ENCODE measurements at places on chromosomes 4 and X. TPM values are rescaled to one million over a fixed set of nuclear protein-coding genes. Genes with fewer than 3 reads are reported as not detected.

- no peak for DNase-seq
Observed at GRCh38 chr4:87151730-87152129, 68.7 kb downstream of the KLHL8 start.

Gene RLIM
- 20.1 TPM for polyA plus RNA-seq

Gene TSPAN6
- polyA plus RNA-seq = 115 TPM

DNA sequence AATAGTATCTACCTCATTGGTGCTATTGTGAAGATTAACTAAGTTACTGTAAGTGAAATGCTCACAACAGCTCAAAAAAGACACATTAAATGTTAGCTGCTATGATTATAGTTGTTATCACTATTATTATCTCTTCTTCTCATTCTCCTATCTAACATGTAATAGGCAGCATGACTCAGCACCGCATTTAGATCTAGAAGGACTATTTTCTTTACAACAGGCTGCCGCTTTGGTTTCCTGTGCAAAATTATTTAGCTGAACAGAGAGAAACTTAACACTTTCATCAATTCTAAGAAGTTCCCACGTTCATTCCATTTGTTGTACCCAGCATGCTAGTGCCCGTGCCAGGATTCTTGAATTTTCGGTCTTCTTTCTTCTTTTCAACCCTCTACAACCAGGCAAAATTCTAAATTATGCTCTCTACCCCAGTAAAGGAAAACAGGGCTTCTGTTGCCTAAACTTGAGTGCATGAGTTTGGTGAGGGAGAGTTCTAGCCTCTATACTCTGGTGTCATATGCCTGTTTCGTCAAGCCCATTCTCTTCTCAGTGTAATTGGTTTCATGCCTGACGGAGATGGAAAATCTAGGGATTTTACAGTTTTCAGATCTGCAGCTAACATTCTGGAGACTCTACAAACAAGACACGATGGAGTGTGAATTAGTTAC lies 378.9 kb downstream of the PPP1R2C start:
- DNase-seq = no peak

Gene SLC25A5
- 559 TPM for polyA plus RNA-seq

DNA sequence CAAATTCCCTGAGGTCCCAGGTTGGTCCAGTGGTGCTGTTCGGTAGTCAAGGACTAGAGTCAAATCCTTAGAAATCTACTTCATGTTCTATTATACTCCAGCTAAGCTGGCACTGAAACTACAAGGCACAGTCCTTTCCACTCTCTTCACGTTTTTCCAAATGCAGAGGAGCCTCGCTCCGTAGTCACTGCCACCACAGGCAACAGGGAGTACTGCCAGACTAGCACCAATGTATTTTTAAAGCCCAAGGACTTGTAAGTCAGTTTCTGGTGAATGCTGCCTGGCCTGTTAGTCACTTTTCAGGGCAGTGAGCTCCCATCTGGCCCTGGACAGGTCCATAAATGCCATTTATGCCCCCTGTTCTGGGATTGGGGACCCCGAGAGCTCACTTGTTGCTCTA lies 323.5 kb downstream of the FAM47A start:
- no peak for DNase-seq

Gene TEX13C
- polyA plus RNA-seq = not detected

DNA sequence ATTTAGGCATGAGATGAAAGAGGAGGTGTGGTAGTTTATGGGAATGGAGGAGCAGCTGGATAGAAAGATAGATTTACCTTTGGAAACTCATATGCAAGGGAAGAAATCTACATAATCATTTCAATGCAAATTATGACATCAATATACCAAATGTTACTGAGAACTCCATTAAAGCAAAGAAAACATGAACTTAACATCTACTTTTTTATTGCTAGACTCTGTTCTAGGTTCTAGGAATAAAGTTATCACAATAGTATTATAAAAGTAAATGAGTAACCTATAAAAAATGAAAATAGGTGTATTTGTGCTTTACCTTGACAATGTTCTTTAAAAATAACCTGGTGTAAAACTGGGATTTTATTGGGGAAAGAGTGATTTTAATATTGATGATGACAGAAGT lies 221.6 kb upstream of the SLIT2 start:
- DNase-seq = no peak

Gene LINC00632
- polyA plus RNA-seq = 4.5 TPM

Gene UGT2B15
- 29.6 TPM for polyA plus RNA-seq

GRCh38 chr4:158190718-158191117 lies 17.9 kb upstream of the GASK1B start:
- DNase-seq = no peak

Gene PAGE1
- polyA plus RNA-seq = not detected

Gene GAGE2A
- not detected for polyA plus RNA-seq

Gene SMIM9
- not detected for polyA plus RNA-seq

GRCh38 chrX:148661035-148661434 lies 160.6 kb downstream of the AFF2 start:
- DNase-seq = no peak

GRCh38 chr4:107034996-107035818 lies 906 bp downstream of the DKK2 start:
- peak; percentile 2 for DNase-seq

DNA sequence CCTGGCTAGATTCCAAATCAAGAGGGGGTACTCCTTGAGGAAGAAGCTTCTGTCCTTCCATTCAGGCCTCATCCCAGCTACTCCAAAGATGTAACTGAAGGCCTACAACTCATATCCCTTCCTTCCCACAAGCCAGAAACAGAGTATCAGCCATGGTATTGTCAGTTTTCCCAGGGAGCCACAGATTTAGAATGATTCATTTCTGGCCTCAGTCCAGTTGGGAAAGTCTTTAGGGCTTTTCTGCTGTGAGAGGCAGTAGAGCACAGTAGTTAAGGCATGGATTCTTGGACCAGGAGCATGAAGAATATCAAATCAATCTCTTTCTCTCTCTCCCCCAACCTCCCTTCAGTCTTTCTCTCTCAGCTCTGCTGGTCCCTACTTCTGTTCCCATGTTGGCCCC lies 505.0 kb downstream of the BCOR start:
- no peak for DNase-seq

- DNase-seq = no peak
Observed at GRCh38 chr4:26197018-26197779, 123.6 kb upstream of the RBPJ start.

DNA sequence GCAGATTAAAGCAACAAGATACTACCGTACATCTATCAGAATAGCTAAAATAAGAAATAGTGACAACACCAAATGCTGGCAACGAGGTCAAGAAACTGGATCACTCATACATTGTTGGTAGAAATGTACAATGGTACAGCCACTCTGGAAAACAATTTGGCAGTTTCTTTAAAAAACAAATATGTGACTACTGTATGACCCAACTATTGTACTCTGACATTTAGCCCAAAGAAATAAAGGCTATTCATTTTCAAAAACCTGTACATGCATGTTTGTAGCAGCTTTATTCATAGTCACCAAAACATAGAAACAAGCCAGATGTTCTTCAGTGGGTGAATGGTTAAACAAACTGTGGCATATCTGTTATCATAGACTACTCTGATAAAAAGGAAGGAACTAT lies 8.2 kb downstream of the CLCN3 start:
- no peak for DNase-seq

Gene KDR
- 14.5 TPM for polyA plus RNA-seq

Gene NPY1R
- polyA plus RNA-seq = 4.4 TPM

DNA sequence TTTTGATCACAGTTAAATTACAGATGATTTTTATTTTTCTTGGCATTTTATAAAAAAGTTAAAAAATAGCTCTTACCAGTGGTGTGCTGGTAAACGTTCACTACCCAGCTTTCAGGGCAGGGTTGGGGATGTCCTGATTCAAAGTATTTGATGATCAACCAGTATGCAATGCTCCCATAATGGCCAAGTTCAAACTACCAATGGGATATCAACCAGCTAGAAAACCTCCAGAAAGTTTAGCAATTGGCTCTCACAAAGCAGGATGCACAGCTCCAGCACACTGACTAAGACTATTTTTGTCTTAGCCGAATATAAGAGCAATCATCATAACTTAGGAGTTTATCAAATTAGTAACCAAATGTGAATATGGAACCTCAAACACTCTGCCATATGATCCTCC lies 108.0 kb upstream of the PDE5A start:
- DNase-seq = no peak

Gene DUSP21
- not detected for polyA plus RNA-seq

Gene ATP1B4
- 0.45 TPM for polyA plus RNA-seq

Gene GPR173
- 7.8 TPM for polyA plus RNA-seq

- DNase-seq = no peak
Observed at GRCh38 chr4:85603437-85604336, 128.7 kb downstream of the ARHGAP24 start.

Gene AGA
- 28.5 TPM for polyA plus RNA-seq

GRCh38 chrX:20523626-20524312 lies 257.1 kb upstream of the RPS6KA3 start:
- DNase-seq = no peak

Gene RBM47
- polyA plus RNA-seq = 98.4 TPM

- DNase-seq = no peak
Observed at GRCh38 chr4:141425124-141425523, 204.4 kb downstream of the ZNF330 start.

DNA sequence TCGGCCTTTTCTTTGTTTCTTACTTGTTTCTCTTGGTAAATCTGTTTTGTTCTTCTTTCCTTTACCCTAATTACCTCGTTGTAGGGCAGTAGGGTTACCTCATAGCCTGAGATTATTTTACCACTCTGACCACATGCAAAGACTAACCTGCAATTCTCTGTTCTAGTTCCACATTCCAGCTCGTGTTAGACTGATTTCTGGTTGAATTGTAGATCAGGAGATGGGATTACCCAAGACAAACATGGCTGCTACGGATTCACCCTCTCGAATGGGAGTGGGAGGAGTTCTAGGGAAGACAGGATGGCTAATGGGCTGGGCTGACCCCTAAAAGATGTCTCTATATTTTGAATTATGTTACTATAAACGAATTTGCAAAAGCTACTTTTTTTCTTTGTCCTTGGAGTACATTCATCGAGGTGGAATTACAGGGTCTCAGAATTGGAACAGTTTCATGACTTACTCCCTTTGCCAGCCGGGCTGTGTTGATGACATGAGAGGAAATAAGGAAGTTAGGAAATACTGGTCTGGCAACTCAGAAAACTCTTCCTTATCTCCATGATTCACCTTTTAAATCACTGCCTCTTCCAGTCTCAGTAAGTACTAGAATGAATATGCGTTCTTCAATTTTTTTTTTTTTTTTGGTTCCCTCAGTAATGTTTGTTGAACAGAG lies 36.7 kb upstream of the FBXW7 start:
- peak; percentile 60 for DNase-seq

GRCh38 chr4:83993774-83994173 lies 457.9 kb downstream of the GPAT3 start:
- no peak for DNase-seq

DNA sequence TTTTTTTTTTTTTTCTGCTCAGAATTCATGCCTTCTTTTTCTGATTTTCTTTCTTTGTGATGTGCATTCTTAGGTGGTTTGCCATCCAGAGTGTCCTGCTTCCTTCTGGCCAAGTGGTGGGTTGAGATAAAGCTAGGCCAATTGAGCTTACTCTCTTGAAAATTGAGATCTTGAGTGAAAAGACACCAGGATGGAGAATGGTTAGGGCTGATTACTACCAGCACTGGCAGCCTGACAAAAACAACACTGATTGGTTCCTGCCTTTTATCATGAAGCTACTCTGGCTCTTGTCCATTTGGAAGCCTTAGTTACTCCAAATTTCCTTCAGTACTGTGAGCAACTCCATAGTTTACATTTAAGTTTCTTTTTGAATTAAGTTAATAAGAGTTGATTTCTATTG lies 404.0 kb downstream of the PPARGC1A start:
- DNase-seq = no peak

Gene CT83
- polyA plus RNA-seq = not detected

DNA sequence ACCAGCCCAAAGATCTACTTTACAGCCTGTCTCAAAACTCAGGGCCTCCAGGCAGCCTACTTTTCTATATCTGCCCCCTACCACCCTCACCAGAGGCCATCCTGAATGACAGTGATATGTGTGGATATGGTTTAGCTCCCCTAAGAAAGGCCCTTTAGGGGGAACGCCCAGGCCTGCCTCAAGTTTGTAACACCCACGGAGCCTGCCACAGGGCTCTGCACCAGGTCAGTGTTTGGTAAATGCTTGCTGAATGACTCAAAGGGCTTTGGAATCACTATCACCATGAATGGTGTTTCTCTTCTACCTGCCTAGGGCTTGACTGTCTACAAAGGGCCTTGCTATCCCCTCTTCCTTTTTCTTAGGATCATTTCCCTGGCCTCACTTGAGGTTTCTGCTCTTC lies 11.3 kb upstream of the LONRF3 start:
- DNase-seq = no peak

Gene CT45A2
- polyA plus RNA-seq = not detected

Gene FTHL17
- not detected for polyA plus RNA-seq

DNA sequence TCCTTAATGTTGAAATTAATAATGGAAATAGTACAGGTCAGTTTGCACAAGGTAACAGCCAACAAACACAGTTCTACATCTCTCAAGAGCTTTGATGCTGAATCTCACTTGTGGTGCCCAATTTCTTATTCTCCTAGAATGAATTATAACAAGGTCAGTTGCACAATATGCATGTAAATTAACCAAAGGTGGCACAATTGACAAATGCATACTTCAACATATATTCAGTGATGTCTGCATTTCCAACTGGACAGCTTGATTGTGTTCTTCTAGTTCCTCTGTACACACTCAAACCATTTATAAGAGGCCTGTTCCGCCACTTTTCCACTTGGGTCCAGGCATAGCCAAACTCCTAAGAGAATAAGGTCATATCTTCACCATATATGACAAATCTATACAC lies 210.3 kb upstream of the EPHA5 start:
- DNase-seq = no peak

DNA sequence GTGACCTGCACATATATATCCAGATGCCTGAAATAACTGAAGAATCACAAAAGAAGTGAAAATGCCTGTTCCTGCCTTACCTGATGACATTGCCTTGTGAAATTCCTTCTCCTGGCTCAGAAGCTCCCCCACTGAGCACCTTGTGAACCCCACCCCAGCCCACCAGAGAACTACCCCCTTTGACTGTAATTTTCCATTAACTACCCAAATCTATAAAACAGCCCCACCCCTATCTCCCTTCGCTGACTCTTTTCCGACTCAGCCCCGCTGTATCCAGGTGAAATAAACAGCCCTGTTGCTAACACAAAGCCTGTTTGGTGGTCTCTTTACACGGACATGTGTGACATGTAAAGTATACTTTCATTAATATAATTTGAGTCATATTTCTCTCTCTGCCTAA lies 320.3 kb upstream of the TECRL start:
- no peak for DNase-seq

GRCh38 chr4:88582493-88582892 lies 9.8 kb upstream of the HERC3 start:
- DNase-seq = no peak

- no peak for DNase-seq
Observed at GRCh38 chr4:26131711-26132110, 189.1 kb upstream of the RBPJ start.
